Naive thymus-derived CD4-positive, alpha-beta T cell (primary cell): ENCODE measurements at places on chromosomes 6 and 20. TPM values are rescaled to one million over a fixed set of nuclear protein-coding genes. Genes with fewer than 3 reads are reported as not detected.

DNA sequence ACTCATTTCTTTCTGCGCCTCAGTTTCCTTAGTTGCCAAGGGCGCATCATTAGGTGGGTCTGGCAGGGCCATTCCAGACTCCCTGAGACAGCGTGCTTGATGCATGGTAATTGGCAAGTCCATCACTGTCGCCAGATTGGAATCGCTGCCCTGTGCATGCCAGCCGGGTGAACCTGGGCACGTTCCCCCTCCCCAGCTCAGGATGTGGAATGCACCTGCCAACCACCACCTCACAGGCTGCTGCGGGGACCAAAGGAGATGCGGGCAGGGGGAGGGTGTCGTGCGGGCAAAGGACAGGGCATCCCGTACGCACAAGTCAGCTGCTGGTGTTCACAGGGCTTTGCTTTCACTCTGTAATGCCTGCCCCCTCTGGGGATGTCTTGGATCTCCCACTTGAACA, 36.4 kb upstream of the PMEPA1 start:
- no peaks in the 10 kb centered on the region for H3K27me3 ChIP-seq
- no peaks in the 10 kb centered on the region for H3K4me1 ChIP-seq
- no peak for DNase-seq
- no peak overlapping the region for H3K4me3 ChIP-seq
- H3K36me3 ChIP-seq, result no peaks in the 10 kb centered on the region
- no peak overlapping the region for H3K27ac ChIP-seq

GRCh38 chr6:53573299-53573698, 28.4 kb upstream of the GCLC start:
- no peaks in the 10 kb centered on the region for H3K4me1 ChIP-seq
- H3K27ac ChIP-seq, result no peak overlapping the region
- no peak for DNase-seq
- H3K4me3 ChIP-seq, result no peak overlapping the region
- H3K27me3 ChIP-seq, result no peaks in the 10 kb centered on the region

GRCh38 chr20:48550814-48551213, 277.0 kb downstream of the PREX1 start:
- H3K27me3 ChIP-seq, result no peaks in the 10 kb centered on the region
- no peak overlapping the region for H3K4me3 ChIP-seq

GRCh38 chr6:97147421-97147820, 135.6 kb downstream of the MMS22L start:
- H3K27ac ChIP-seq, result no peak overlapping the region
- no peaks in the 10 kb centered on the region for H3K4me1 ChIP-seq
- DNase-seq, result no peak
- no peak overlapping the region for H3K4me3 ChIP-seq

GRCh38 chr6:30453508-30454116, 35.7 kb upstream of the HLA-E start:
- H3K27me3 ChIP-seq, result peaks cover 22% of the 10 kb centered on the region
- DNase-seq, result peak; percentile 81
- H3K27ac ChIP-seq, result no peak overlapping the region
- H3K4me1 ChIP-seq, result peaks cover 44% of the 10 kb centered on the region
- H3K4me3 ChIP-seq, result peak overlapping the region; percentile 43

- no peaks in the 10 kb centered on the region for H3K36me3 ChIP-seq
- H3K27ac ChIP-seq, result no peak overlapping the region
- no peak for DNase-seq
These were observed 288.0 kb upstream of the AGPAT4 start for GRCh38 chr6:161561908-161562307.

- no peaks in the 10 kb centered on the region for H3K27me3 ChIP-seq
- no peaks in the 10 kb centered on the region for H3K36me3 ChIP-seq
- H3K27ac ChIP-seq, result no peak overlapping the region
- no peak for DNase-seq
These were observed 7.5 kb upstream of the FOXP4 start for GRCh38 chr6:41538556-41539182.

DNA sequence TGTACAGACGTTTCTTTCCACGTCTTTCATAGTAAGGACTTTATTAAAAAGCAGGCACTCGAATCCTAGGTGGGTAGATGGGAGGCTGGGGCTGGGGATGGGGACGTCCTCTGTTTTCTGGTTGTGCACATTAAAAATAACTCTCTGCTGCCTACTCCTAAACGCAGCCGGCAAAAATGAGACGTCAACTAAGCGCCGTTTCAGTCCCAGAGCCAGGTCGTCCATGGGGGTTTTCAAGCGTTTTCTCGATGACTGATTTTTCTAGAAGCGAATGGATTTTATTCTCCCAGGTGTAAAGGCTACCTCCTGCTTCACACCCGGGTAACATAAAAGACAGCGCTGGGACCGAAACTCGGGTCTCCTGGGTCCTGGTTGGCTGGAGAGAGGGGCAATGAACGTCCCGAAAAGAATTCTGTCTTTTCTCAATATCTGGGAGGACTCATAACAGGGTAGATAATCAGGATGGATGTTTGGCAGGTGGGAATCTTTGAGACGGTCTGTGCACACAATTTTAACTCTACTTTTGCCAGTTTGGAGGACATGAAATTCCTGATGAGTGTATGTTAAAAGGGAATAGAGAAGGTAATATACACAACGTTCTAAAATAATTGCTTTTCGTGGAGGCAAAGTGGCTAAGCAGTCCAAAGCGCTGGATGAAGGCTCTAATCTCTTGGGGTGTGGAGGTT, 25.2 kb downstream of the GPX6 start:
- peak overlapping the region; percentile 67 for H3K27ac ChIP-seq
- H3K4me3 ChIP-seq, result peak overlapping the region; percentile 42
- no peak for DNase-seq
- H3K4me1 ChIP-seq, result no peaks in the 10 kb centered on the region
- no peaks in the 10 kb centered on the region for H3K36me3 ChIP-seq
- no peaks in the 10 kb centered on the region for H3K27me3 ChIP-seq

DNA sequence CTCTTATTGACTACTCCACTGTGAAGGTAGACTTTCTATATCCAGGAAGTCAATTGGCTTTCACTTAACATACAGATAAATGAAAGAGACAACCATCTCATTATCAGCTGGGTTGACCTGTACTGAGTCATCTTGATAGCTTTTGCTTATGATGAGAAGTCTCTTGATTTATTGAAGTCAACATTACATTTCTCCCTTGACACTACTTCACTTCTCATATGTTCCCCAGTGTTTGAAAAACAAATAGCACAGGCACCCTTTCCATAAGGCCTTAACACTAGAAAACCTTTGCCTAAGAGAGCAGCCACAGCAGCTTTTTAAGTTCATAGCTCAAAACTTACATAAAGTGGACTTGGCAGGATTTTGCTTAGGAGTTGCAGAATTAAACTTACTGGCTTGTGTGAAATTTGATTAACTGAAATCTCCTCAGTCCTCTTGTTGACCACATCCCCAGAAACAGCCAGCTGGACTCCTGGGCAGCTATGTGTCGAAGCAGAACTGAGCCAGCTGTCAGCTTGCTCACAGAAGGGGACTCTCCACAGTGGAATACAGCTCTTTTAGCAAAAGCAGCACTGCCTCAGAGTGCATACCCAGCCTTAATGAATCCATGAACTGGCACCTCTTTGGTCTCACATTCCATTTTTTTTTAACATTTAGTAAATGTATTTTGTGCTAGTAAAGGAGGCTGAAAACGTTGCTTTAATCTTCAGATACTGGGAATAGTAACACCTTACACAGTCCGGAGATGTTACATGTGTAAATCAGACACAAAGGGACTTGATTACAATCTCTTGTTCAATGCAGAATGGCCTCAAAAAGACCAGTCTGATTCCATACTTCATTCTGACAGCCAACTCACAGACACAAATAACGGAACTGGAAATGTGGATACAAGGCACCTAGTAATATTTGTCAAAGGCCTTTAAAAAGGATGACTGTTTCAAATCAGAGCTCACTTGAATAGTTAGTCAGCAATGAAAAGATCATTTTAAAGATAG, 1532.7 kb downstream of the HACE1 start:
- H3K36me3 ChIP-seq, result no peaks in the 10 kb centered on the region
- H3K4me1 ChIP-seq, result no peaks in the 10 kb centered on the region
- H3K27me3 ChIP-seq, result no peaks in the 10 kb centered on the region

DNA sequence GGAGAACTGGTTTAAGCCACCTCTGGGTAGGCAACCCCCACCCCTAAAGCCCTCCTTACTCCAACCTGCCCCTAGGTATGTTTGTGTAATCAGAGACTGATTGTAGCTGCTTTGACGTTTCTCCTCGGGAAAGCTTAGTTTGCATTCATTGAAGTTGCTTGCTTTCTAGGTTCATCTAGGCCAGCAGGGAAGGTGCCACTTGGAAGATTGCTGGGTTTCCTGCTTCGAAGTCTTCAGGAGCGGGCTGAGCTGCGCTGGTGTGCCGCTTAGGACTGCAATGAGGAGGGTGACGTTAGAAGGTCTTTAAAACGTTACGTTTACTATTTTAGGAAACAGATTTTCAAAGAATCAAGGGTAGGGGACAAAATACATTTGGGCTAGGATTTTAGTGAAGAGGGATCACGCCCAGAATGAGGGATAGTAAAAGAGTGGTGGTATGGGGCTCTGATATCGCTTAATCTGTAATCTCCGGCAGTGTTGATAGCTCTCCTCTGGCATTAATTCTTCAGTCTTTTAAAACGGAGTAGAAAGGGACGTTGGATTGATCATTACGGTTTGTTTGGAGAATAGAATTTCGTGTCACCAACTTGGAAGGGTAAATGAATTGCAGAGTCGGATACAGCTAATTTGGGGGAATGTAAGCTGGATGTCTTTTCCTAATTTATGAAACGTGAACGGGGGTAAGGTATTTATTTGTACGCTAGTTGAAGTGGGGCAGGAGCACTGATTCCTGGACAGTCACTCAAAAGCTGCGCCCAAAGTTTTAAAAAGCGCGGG, 92.6 kb upstream of the PRDM1 start:
- no peaks in the 10 kb centered on the region for H3K27me3 ChIP-seq
- no peak overlapping the region for H3K27ac ChIP-seq
- DNase-seq, result peak; percentile 19

DNA sequence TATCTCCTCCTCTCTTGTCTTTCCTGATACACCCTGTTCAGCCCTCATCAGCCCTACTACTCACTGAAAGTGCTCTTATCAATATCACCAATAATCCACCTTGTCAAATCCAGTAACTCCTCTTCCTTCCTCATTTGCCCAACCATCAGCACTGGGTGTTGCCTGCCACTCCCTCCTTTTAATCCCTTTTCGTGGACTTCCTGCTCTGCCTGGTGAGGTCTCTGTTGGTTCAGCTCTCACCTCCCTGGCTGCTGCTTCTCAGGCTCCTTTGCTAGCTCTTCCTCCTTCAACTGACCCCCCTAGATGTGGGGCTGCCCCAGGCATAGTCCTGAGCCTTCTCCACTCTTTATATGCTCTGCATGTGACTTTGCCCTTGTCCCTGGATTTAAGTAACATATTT, 92.5 kb downstream of the PREP start:
- no peak overlapping the region for H3K4me3 ChIP-seq
- no peak for DNase-seq
- H3K4me1 ChIP-seq, result no peaks in the 10 kb centered on the region

DNA sequence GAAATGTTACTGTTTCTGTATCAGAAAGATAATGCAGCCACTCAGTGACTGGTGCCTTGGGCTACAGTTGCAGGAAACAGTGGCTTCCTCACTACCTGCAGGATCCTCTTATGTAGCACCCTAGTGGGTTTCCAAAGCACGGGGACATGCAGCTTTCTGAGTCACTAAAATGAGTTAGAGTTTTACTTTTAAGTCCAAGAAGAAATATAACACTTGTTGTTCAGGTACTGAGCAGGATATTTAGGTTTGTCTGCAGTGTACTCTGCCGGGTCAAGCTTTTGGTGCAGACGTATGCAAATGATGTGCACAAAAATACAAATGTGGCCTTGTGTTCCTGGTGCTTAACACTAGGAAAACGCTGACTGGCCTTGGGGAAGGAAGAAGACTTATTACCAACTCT, 22.0 kb downstream of the ACSS1 start:
- H3K27me3 ChIP-seq, result no peaks in the 10 kb centered on the region
- peak overlapping the region; percentile 8 for H3K4me3 ChIP-seq
- H3K27ac ChIP-seq, result peak overlapping the region; percentile 16
- H3K36me3 ChIP-seq, result no peaks in the 10 kb centered on the region
- peak; percentile 16 for DNase-seq

- H3K27me3 ChIP-seq, result peaks cover 3% of the 10 kb centered on the region
- H3K4me1 ChIP-seq, result no peaks in the 10 kb centered on the region
- H3K27ac ChIP-seq, result no peak overlapping the region
These were observed 36.8 kb downstream of the YTHDF1 start for GRCh38 chr20:63178889-63179686.

- H3K27me3 ChIP-seq, result no peaks in the 10 kb centered on the region
- no peak overlapping the region for H3K4me3 ChIP-seq
- no peak for DNase-seq
- H3K36me3 ChIP-seq, result no peaks in the 10 kb centered on the region
- no peak overlapping the region for H3K27ac ChIP-seq
- H3K4me1 ChIP-seq, result no peaks in the 10 kb centered on the region
These were observed 127.0 kb downstream of the PACRG start for GRCh38 chr6:162854734-162855191.

DNA sequence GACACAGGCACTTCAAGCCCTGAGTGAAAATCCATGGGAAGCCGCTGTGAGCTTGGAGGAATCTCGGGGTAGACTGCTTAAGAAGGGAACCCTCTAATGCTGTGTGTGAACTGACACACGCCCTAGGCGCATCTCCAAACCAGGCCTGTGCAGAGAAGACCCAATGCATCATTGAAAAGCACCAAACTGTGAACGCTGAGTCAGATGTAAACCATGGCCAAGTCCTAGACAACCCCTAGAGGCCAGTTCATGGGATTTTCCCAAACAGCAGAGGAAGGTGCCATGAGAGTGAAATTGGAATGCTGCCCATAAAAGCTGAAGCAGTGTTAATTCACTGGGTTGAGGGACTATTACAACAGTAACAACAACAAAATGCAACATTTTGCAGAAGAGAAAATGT, 296.5 kb downstream of the SMOC2 start:
- no peaks in the 10 kb centered on the region for H3K4me1 ChIP-seq
- DNase-seq, result no peak
- no peaks in the 10 kb centered on the region for H3K27me3 ChIP-seq

DNA sequence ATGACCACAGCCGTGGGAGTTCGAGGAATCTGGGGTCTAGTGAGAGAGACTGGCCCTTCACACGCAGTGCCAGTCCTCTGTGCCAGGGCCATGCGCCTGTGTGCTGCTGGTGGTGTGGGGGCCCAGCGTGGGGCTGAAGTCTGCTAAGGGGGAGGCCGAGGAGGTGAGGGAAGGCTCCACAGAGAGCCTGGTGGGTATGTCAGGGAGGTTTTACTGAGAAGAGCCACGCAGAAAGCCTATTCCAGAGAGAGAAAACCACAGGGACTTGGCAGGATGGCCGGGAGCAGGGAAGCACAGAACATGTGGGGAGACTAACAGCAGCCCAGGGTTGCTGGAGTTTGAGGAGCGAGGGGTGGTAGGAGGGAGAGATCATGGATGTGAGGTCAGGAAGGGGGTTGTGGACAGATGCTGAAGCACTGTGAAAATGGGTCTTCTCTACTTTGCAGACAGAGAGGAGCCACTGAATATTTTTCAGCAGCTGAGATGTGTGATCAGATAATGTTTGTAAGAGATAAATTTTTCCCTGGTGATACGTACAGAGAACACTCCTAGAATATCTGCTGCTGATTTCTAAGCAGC, 35.3 kb downstream of the DUSP22 start:
- H3K4me1 ChIP-seq, result no peaks in the 10 kb centered on the region
- H3K27me3 ChIP-seq, result no peaks in the 10 kb centered on the region
- H3K27ac ChIP-seq, result no peak overlapping the region
- H3K4me3 ChIP-seq, result no peak overlapping the region
- DNase-seq, result no peak

The EMILIN3 gene
- not detected for total RNA-seq

The IRAK1BP1 gene
- 3.2 and 3.5 TPM in 2 replicates for total RNA-seq

The PBOV1 gene
- total RNA-seq, result not detected

The CLPSL2 gene
- not detected for total RNA-seq

The SIM1 gene
- total RNA-seq, result not detected

The EYA2 gene
- total RNA-seq, result 0.15 TPM in 1 of 2 replicates, not detected in the other

The FILIP1 gene
- not detected for total RNA-seq

The SGK2 gene
- 2.6 TPM for total RNA-seq

The TRIM10 gene
- not detected for total RNA-seq

The SOBP gene
- not detected for total RNA-seq
